ENCODE measurements at places on chromosomes 12 and 14. TPM values are rescaled to one million over a fixed set of nuclear protein-coding genes. Genes with fewer than 3 reads are reported as not detected.

BATF gene
- not detected for total RNA-seq

RPGRIP1 gene
- total RNA-seq: not detected

ADCK1 gene
- total RNA-seq: 4.4 TPM

CELA1 gene
- total RNA-seq: not detected

LRRIQ1 gene
- not detected for total RNA-seq

OR10G2 gene
- not detected for total RNA-seq

WIF1 gene
- not detected for total RNA-seq

TGM1 gene
- total RNA-seq: 1.4 TPM

DCD gene
- total RNA-seq: not detected

PIWIL1 gene
- not detected for total RNA-seq

DNA sequence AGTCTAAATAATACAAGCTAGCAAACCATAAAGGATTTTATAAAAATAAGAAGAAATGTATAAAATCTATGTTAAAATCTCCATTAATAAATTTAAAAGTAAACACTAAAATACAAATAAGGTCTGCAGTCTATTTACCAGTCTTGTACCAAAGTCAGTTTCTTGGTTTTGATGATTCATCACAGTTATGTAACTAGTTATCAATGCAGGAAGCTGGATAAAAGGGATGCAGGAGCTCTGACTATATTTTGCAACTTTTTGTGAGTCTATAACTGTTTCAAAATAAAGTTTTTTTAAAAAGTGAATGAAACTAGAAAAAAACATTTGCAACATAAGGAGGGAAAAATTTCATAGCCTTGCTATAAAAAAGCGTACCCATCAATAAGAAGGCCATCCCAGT lies 151.5 kb downstream of the DERA start:
- no peak for DNase-seq

DNA sequence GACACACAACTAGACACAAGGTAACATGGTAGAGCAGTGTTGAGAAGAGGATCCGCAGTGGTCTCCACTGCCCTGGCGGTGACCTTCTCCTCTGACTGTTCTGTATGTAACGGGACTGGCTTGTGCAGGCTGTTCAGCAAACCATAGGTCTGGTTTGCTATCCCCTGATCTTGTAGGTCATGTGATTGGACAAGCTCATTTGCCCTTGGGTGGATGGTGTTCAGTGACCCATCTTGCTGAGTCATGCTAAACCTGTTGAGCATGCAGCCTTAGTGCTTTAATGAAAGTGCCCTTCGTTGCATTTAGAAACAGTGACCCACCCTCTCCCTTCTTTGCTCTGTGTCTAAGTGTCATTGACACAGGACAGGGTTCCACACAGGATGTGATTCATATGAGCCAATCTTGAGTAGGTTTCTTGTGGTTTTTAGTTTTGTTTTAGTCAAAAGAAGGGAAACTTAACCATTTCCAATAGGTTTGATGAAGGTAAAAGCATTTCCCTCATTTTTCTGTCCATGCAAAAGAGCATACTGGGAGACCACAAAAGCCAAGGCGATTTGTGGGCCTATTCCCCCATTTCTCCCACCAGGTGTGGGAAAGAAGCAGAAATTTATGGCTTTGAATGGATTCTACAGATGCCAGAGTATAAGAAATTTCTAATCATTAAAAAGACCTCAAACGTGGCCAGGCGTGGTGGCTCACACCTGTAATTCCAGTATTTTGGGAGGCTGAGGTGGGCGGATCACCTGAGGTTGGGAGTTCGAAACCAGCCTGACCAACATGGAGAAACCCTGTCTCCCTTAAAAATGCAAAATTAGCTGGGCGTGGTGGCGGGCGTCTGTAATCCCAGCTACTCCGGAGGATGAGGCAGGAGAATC lies 32.6 kb upstream of the HIF1A start:
- peak; percentile 62 for DNase-seq

- DNase-seq: peak; percentile 67
Measured at GRCh38 chr12:1579651-1580435, 14.5 kb downstream of the FBXL14 start.

DNA sequence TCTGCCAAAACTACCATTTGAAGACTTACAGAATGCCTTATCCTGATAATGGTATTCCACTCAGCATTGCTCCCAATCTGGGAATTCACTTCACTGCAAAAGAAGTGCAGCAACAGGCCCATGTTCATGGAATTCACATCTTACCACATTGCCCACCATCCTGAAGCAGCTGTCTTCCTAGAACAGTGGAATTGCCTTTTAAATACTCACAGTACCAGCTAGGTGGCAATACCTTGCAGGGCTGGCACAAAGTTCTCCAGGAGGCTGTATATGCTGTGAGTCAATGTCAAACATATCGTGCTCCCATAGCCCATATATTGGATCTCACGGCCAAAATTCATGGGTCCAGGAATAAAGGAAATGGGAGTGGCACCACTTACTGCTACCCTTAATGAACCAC lies 83.8 kb upstream of the PLEKHG7 start:
- DNase-seq: no peak

DNA sequence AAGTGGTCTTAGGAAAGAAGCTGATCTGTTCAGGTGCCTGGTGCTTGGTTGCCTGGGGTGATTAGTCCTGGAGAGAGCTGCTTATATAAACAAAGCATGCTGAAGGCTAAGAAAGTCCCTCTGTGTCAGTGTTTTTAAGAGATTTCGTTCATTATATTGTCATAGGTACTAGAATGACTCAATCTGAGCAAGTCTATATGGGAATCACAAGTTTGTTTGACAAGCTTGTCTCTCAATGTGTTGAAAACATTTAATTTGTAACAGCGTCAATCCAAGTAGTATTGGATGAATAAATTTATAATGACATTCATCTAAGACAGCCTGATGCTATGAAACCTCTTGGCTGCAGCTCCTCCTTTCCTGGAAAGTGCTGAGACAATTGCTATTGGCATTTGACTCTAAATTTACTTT lies 256.3 kb downstream of the TMTC2 start:
- no peak for DNase-seq

GRCh38 chr14:79395061-79395460 lies 816.2 kb downstream of the DIO2 start:
- DNase-seq: peak; percentile 27

- DNase-seq: no peak
Measured at GRCh38 chr14:50344116-50344775, 32.1 kb downstream of the DMAC2L start.

DNA sequence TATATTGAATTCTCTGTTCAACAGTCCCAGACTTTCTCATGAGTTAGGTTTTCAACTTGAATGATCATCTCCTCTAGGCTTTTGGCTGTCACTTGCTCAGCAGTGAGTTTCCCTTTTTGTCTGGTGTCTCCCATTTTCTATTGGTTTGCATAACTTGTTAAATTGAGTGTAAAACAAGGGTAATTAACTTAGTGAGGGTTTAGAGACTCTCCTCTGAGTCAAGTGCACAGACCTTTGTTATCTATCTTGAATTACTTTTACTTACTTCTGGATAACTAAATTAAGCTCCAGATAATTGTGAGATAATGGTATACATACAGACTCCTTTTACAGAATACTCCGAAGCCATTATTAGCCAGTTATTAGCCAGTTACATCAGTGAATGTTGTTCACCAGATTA lies 22.0 kb downstream of the MLXIP start:
- DNase-seq: no peak

GRCh38 chr12:63093711-63094110 lies 57.3 kb downstream of the AVPR1A start:
- no peak for DNase-seq

GRCh38 chr12:67698672-67699581 lies 50.4 kb downstream of the DYRK2 start:
- peak; percentile 90 for DNase-seq

DNA sequence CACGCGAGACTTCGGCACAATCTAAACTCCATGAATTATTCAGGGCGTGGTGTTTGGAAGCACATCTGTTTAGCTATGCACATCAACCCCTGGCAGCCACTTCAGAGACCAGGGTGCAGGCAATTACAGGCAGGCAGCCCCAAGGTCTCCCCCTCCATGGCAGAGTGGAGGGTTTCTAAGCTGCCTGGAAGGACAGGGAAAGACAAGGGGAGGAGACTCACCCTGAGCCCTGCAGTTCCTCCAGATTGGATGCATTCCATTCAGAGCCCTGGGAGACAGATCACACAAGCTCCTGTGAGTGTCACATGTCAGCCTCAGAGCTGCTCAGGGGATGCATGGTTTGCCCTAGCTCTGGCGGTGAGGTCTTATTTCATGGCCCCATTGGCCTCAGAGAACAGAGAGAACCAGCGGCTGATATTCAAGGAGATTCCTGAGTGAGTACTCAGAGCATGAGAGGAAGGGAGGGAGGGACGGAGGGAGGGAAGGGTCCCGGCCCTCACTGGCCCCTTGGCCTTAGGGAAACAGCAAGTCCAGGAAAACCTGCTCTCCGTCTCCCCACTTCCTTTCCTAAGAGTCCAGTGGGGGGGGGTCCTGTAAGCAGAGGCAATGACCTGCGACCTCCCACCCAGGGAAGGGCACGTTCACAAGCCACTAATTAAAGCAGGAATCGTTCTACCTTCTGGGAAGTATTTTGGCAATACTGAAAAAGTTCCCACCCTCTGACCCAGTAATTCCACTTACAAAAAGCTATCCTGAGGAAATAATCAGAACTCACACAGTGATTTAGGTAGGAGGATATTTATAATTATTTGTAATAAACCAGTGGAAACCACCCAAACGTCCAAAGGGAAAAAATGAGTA lies 55.1 kb downstream of the SSH1 start:
- DNase-seq: peak; percentile 78

- DNase-seq: no peak
Measured at GRCh38 chr12:65540140-65540539, 261.7 kb downstream of the MSRB3 start.

GRCh38 chr12:81224626-81225025 lies 146.7 kb downstream of the ACSS3 start:
- no peak for DNase-seq

- DNase-seq: peak; percentile 91
Measured at GRCh38 chr12:88325076-88325815, 183.1 kb downstream of the TMTC3 start.

DNA sequence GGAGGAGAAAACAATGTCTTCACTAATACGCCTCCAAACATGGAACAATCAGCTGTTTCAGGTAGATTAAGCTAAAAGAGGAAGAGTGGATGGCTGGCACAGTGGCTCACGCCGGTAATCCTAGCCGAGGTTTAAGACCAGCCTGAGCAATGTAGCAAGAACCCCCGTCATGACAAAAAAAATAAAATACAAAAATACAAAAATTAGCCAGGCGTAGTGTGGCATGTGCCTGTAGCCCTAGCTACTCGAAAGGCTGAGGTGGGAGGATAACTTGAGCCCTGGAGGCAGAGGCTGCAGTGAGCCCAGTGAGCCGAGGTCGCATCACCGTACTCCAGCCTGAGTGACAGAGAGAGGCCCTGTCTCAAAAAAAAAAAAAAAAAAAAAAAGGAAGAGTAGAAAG lies 1.2 kb upstream of the MED13L start:
- no peak for DNase-seq

DNA sequence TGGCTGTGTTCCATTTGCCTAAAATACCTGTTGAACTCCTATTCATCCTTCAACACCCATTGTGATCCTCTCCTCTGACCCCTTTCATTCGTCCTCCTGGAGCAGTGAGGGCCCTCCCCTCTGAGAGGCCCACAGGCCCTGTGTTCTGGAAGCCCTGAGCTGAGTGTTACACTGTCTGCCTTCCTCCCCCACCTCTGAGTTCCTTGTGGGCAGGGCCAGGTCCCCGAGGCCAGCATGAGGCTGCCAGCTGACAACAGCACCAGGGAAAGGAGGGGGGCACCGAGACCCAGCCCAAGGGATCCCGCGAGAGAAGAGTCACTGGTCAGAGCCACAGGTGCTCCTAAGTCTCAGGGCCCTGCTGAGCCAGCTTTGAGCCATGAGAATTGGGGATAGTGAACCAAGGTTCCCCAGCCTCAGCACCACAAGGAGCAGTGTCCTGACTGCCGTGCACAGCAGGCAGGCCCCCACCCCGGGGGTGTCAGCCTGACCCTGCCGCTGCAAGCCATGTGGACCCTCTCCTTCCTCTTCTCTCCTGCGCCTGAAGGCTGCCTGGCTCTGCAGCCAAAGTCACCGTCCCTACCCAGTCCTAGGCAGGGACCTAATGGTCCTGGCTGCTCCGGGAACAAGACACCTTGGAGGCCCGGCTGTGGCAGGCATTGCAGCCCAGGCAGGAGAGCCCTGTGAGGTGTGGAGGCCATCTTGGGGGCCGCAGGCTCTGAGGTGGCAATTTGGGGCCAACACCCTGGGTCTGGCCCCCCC lies 52.5 kb downstream of the BEGAIN start:
- no peak for DNase-seq

- no peak for DNase-seq
Measured at GRCh38 chr12:18470251-18470650, 208.9 kb downstream of the PIK3C2G start.

GRCh38 chr12:8968761-8969160 lies 19.3 kb upstream of the M6PR start:
- no peak for DNase-seq

- DNase-seq: no peak
Measured at GRCh38 chr12:6644903-6645302, 2.3 kb downstream of the ACRBP start.

- no peak for DNase-seq
Measured at GRCh38 chr14:71533390-71533789, 398.8 kb upstream of the RGS6 start.

DNA sequence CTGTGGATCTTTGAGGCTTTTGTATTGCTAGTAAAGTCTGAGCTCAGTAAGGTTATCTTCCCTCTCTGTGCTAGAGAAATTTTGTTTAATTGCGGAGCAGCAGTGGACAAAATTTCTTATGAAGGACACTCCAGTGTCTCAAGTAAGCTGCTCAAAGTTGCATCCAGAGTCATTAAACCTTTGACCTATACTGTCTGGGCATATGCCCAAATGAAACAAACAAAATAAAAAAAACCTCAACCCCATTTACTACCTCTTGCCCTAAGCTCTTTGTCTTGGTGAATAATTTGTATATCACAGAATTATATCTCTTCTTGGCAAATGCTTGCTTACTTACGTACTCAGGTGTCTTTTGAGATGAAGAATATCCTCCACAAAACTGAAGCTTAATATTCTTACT lies 465.2 kb downstream of the SOX5 start:
- DNase-seq: no peak
